ENCODE measurements at places on chromosomes 11 and 22.

GRCh38 chr11:91263496-91264365, 960.9 kb upstream of the FAT3 start:
- DNase-seq, result no peak

- no peak for DNase-seq
Measured at GRCh38 chr22:39456522-39457197, at the start of gene MGAT3. MGAT3 (plus strand) TSS chr22:39457012; CDS start chr22:39487348, 30,336 bp downstream.

GRCh38 chr11:8942518-8943066, at the start of gene ASCL3:
ASCL3 (minus strand) TSS chr11:8943016; CDS start chr11:8938161, 4,855 bp downstream.
- DNase-seq, result no peak

- no peak for DNase-seq
Measured at GRCh38 chr11:128694618-128695481, 978 bp downstream of the FLI1 start.

DNA sequence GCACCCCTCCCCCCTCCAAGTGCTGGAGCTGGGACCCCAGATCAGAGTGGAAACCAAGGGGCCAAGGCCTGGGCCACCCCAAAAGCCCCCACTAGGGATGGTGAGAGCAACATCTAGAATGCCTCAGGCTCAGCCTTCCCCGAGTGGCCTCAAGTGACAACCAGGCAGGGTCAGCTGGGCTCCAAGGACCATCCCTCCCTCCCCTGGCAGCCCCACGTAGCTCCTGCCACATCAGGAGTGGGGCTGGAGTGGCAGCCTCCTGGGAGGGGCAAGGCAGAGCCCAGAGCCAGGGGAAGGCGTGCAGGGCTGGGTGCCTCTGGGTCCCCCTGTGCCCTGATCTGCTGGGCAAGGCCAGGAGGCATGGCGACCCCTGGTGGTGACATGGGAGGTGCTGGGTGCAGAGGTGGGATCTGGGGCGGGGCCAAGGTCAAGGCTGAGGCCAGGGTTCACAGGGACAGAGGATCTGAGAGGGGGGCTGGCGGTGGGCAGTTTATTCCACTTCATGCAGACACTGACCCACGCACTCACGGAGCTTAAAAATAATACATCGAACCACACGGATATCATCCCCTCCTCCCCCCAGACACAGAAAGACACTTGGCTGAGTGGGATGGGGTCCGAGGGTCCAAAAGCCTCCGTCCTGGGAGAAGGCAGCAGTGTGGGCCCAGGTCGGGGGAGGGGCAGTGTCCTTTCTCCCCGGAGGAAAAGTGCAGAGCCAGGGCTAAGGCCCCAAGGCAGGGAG, 15.8 kb upstream of the EHD1 start:
- peak; percentile 79 for DNase-seq

GRCh38 chr22:46640293-46641055, 20.3 kb downstream of the GRAMD4 start:
- DNase-seq, result no peak

DNA sequence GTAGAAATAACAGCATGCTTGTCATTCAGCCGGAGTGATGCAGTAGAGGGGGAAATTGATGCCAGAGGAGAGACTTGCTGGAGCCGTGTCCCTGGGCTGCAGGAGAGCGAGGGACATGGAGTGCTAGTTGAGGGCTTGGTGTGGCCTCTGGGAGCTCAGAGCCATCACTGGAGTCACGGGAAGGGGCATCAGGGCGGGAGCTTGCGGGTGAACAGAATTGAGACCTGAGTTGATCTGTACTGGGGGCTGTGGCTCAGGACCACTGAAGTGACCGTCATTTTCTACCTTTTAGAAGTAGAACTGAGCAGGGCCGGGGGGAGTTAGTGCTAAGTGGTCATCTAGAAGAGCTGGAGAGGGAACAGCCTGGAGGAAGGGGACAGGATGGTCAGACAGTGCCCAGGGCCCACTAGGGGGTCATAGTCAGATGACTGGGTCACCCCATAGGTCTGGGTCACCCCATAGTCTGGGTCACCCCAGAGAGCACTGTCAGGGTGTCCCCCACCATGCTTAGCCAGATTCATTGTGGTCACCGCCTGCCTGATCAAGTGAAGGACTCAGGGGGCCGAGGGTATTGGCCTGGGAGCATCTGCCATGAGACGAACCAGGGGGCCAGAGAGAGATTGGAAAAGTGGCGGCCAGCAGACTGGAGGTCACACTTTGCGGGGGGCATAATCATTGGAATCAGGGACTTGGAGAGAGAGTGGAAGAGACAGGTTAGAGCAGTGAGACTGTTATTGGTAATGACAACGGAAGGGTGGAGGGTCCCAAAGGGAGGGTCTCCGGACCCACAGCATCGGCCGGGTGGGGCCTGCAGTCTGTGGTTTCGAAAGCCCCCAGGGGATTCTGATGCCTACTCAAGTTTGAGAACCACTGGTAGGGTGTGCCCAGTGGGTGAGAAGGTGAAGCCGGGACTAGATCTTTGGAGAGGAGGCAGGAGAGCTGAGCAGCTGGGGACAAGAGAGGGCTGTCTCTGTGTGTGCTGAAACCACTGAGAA, 15.2 kb downstream of the RIBC2 start:
- DNase-seq, result no peak

- no peak for DNase-seq
Measured at GRCh38 chr11:69211920-69212797, 56.4 kb downstream of the SMIM38 start.

- no peak for DNase-seq
Measured at GRCh38 chr11:116814502-116814901, 8.6 kb downstream of the APOA4 start.

DNA sequence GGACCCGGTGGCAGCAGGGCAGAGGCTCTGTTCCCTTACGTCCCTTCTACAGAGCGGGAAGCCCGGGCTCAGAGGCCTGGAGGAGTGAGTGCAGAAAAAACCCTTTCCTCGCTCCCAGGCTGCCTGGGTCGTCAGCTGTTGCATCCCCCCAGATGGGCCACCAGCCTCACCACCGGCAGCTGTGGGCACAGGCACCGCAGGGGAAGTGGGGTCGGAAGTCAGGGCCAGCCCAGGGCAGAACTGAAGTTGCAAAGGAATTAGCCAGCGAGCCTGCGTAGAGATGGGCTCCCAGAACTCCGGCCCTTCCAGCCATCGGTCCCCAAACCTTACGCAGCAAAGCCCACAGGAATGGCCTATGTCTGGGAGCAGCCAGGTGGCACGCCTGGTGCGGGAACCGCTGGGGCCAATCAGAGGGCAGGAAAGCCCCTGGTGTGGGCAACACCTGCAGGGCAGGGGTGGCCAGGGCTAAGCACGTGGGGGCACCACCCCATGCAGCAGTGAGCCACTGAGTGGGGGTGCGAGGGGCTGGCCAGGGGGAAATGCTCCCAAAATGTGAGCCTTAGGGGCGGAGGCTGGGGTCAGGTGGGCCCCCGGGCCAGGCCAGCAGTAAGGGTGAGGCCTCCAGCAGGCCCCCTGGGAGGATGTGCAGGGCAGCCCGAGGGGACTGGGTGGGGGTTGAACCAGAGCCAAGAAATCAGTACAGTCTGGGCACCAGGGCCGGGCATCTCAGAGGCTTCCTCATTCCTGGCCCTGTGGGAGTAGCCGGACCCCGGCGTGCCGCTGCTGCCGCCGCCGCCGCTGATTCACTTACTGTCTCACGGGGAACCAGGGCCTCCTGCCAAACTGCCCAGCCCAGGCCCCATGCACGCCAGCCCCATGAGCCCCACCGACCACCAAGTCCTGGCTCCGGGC, 58.2 kb downstream of the WNT7B start:
- peak; percentile 69 for DNase-seq

- DNase-seq, result peak; percentile 73
Measured at GRCh38 chr11:64268025-64268892, 16.2 kb downstream of the BAD start.

DNA sequence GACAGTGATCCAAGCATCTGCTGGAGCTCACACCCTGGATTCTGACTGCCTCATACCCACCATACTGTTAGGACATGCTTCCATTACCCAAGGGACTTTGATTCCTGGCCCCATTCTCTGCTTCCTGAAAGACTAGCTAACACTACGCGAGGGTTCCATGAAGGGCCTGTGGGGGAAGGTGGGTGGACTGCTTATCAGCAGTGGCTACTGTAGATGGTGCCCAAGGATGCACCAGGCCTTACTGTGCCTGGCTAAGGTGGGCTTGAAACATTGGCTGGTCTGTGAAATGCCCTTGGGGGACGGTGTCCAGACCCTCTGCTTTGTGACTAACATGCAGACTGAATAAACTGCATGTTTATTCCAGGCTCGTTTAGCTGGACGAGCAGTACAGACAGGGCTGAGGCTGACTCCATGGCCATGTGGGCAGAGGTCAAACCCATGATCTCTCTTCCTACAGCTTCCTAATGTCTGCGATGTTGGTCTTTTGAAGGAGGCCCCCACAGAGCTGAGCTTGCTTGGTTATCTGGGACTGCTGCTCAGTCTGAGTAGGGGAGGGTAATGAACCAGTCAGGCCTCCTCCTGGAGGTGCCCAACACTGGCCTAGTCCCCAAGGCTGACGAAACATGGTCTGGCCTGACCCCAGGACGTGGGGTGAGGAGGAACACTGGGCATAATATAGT, 48.3 kb upstream of the PHOX2A start:
- no peak for DNase-seq

DNA sequence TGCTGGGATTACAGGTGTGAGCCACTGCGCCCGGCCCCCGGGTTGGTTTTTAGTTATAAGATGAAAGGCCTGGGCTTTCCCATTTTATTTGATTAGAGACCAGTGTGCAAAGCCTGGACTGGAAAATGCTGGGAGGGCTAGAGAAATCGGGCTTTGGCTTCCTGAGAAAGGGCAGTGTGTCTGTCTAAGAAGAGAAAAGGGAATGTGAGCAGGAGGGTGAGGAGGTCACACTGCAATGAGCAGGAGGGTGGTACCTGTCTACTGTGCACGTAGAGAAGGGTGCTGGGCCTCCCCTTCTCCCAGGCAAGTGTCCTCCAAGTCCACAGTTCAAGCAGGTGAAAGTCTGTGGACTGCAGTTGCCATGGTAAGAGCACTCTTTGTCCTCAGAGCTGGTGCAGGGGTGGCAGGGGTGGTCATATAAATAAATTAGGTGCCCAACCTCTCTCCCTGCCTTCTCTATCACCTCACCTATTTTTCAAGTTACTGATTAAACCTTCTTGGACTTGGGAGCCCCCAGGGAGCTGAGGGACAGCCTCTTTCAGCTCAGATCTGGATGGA, 30.8 kb downstream of the SLC5A1 start:
- DNase-seq, result no peak

- no peak for DNase-seq
Measured at GRCh38 chr11:1932105-1932480, 12.6 kb downstream of the TNNT3 start.

DNA sequence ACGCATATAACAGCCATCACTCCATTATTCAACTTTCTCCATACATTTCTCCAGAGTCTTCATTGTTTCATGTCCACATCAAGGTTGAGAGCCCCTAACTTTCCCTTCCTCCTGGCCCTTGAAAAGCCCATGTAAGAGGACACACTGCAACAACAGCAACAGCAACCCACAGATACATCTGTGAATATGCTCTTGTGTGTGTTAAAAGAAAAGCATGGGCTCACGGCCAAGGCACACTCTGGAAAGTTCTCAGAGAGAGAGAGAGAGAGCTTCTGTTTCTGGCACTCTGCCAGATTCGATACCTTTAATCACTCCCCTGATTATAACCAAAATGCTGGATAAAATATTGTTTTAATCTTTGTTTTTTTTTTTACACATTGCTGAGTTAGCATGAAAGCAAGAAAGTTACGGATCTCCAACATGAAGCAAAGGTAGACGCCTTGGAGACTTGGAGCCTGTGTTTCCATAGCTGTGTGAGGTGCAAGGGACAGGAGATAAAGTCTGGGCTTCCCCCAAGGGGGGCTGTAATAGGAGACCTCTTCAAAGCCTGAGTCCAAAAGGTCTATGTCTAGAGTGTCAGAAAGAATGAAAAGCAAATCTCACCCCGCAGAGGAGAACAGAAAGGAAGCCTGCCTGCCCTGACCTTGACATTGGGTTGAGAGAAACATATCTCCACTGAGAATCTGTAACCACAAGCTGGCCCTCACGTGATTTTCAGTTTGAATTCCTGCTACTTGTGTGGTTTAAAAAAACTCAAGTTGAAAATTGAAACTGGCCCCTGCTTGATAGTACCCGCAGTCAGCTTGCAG, 33.7 kb upstream of the MPPED1 start:
- no peak for DNase-seq

DNA sequence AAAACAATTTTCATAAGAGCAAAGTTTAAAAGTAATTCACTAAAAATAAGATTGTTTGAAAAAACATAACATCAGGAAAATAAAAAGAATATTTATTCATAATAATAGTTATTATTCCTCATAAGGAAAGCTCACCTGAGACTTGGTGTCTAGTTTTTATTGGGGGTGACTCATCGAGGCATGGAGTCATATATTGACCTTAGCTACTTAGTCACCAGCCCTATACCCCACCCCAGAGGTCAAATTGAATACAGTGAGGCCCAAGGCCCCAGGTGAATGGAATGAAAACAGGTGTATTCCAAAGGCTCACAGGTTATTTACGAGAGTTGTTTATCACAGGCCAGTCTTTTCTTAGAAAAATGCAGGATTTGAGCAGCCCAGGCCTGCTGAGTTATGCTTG, 36.9 kb downstream of the CNTF start:
- DNase-seq, result peak; percentile 79

DNA sequence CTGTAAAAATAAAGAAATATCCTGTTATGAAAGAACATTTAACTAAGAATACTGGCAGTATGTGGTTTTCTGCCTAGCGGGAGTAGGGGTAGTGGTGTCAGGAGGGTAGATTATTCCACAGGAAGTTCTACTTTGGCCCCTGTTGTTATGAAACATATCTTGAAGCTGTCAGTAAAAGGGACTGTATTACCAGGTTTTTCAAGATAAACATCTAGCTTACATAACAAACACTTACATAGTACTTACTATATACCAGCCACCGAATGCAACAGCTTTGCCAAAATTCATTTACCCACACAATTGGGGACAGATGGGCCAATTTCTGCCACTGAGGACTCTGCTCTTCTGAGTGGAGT, 3.7 kb downstream of the TMEM123 start:
- no peak for DNase-seq

DNA sequence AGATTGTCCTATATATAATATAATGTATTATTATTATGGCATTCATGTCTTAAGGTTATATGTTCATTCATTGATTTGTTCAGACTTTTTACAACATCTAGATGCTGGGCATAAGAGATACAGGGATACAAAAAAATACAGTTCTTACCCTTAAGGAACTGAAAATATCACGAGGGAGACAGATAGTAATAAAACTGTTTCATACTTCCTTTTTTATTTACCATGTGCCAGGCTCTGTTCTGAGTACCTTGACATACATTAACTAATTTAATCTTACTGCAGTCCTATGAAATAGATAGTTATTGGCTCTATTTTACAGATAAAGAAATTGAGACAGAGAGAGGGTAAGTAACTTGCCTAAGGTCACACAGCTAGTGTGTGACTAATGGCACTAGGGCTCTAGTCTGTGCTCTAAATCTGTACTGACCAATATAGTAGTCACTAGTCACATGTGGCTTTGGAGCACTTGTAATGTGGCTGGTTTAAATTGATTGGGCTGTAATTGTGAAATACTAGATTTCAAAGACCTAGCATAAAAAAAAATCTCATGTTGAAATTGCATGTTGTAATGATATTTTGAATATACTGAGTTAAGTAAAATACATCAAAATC, 21.3 kb downstream of the TRIM44 start:
- peak; percentile 22 for DNase-seq

All from MCF 10A (cell line).